ENCODE measurements at places on chromosomes 1 and 21.
A peak's percentile ranks its signal among the peaks of the same experiment; 100 is the strongest.

- no peak for DNase-seq
Measured at GRCh38 chr21:44499631-44500030, 40.4 kb downstream of the KRTAP10-1 start.

GRCh38 chr1:43847290-43847689 is 86.3 kb upstream of the ARTN start:
- DNase-seq: no peak

- DNase-seq: peak; percentile 73
Measured at GRCh38 chr1:111140680-111140967, 601 bp downstream of the CEPT1 start.

DNA sequence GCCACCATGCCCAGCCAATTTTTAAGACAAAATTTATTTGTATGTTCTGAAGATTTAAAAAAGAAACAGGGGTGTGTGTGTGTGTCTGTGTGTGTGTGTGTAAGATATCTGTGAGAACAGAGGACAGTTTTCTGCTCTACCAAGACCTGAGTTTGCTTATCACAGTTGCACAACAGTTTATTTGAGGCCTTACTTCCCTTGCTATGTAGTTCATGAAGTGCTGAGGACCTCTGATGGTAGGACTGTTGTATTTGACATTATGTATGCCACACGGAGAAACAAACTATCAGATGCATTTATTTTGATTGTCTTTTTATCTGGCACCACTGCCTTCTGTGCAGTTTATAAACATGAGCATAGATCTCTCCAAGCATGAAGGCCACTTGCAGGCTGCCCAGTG is 355.2 kb downstream of the PBX1 start:
- DNase-seq: peak; percentile 33

- no peak for DNase-seq
Measured at GRCh38 chr1:202023001-202023433, 12.6 kb downstream of the ELF3 start.

DNA sequence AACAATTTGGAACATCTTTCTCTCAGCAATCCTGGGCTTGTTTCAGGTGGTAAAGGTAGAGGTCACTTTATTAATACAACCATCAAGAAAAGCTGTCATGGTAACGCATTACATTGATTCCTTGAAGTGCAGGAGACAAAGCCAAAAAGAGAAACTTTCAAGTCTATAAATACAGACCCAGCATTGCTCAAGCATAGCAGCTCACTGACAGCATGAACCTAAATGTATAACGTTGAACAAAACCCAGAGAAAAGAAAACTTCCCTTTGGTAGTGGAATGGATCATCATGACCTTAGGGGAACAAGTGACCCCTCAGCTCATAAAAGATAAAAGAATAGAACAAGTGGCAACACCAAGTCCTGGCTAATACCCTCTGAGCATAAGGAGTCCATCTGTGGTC is 332.2 kb downstream of the NTNG1 start:
- DNase-seq: no peak

GRCh38 chr1:27408151-27408550 is 15.7 kb downstream of the GPR3 start:
- DNase-seq: no peak

GRCh38 chr1:77120950-77121349 is 98.3 kb downstream of the PIGK start:
- peak; percentile 55 for DNase-seq

DNA sequence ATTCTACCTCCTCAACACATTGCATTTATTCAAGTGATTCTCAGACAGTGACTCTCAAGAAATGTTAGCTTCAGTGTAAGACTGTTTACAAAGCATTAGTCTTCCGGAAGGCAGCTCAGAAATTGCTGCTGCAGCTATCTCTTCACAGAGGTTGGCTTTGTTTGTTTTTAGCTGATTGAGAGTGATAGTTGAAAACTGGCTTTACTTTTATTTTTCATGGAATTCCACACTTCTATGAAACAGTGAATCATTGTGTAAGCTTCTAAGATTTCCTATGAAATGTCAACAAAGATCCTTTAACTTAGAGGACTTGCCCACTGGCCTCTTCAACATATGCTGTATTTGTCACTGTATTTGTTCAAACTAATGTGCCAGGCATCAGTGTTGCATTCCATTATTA is 121.3 kb downstream of the TNNI3K start:
- DNase-seq: peak; percentile 34

- peak; percentile 45 for DNase-seq
Measured at GRCh38 chr1:180213401-180214170, 16.5 kb upstream of the LHX4 start.

- DNase-seq: no peak
Measured at GRCh38 chr1:47921935-47922415, 75.2 kb downstream of the TRABD2B start.

DNA sequence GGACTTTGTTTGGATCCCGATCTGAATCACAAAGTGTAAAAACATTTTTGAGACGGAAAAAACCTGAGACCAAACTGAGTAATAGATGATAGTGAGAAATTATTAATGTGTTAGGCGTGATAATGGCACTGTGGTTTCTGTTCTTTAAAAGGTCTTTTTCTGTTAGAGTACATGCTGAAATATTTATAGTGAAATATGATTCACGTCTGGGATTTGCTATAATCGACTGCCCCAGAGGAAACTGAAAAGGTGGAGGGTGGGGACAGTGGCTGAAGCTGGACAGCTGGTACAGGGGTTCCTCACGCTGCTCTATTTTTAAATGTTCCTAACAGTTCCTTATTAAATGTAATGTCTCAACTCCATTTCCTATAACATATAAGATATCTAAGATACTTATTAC is 11.2 kb downstream of the URB1 start:
- DNase-seq: no peak

Measured in fibroblast of lung (primary cell).